ENCODE measurements at places on chromosomes 13 and 19.

- ATAC-seq = no peak
Measured at GRCh38 chr13:92175330-92175729, 776.9 kb downstream of the GPC5 start.

- no peak for ATAC-seq
Measured at GRCh38 chr13:48158915-48159314, 64.0 kb upstream of the MED4 start.

DNA sequence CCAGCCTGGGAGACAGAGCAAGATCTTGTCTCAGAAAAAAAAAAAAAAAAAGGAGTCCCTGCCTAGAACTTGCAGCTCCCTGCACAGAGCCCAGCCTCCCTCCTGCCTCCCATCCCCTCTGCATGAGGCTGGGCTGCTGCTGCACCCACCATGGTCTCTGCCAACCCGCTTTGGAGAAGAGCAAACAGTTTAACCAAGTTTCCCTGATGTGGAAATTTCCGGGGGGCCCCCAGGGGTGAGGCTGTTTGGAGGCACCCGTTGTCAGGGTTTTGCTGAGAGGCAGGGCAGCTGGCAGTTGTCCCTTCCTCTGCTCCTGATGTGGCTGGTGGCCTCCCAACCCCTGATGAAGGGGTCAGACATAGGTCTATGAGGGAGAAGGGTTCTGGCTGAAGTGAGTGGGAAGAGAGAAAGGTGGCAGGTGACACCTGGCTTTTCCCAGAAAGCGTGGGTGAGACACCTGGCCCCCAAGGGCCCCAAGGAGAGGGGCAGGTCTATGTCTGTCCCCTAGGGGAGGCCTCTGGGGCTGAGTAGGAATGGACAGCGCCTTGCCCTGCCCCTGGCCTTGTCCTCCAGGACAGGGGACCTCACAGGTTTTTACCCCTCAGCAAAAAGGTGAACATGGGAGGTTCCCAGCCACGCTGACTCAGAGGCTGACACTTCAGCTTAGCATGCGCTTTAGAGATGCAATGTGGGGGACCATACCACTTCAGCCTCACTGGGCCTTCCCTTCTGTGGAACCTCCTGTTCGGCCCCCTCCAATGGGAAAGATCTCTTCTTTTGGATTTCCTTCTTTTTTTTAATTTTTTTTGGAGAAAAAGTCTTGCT, 5.5 kb downstream of the LRP3 start:
- ATAC-seq = no peak

GRCh38 chr19:17090583-17090982, 15.0 kb downstream of the MYO9B start:
- ATAC-seq = peak; percentile 87

DNA sequence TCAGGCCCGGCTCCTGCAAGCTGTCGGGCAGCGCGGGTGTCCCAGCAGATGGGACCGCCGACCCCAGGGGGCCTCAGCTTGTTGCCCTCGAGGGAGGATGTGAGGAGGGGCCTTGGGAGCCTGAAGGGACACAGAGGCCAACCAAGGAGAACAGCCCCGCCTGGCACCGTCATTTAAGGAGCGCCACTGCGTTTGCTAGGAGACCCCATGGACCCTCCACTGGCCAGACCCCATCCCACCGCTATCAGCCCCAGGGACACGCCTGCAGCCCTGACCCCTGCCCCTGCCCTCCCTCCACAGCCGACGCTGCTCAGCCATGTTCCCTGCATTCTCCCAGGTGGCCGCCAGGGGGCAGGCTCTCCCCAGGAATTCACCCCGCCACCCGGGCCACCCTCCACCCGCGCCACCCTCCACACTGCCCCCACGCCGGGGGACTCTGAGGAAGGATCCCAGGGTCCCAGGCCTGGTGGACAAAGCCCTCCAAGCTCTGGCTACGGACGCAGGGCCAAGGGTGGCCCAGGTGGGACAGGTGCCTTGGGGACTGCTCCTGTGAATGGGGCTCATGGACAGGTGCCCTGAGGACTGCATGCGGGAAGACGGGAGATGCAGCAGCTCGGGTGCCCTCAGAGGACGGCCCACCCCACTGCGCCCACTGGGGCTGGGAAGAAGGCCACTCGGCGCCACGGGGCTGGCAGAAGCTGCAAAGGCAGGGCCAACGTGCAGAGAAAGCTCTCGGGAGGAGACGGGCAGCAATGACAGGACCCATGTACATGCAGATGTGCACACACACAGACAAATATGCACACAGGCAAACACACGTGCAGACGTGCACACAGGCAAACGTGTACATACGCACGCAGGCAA, 34.4 kb downstream of the PIP5K1C start:
- ATAC-seq = peak; percentile 80

- no peak for ATAC-seq
Measured at GRCh38 chr13:42409551-42409950, 137.6 kb downstream of the AKAP11 start.

DNA sequence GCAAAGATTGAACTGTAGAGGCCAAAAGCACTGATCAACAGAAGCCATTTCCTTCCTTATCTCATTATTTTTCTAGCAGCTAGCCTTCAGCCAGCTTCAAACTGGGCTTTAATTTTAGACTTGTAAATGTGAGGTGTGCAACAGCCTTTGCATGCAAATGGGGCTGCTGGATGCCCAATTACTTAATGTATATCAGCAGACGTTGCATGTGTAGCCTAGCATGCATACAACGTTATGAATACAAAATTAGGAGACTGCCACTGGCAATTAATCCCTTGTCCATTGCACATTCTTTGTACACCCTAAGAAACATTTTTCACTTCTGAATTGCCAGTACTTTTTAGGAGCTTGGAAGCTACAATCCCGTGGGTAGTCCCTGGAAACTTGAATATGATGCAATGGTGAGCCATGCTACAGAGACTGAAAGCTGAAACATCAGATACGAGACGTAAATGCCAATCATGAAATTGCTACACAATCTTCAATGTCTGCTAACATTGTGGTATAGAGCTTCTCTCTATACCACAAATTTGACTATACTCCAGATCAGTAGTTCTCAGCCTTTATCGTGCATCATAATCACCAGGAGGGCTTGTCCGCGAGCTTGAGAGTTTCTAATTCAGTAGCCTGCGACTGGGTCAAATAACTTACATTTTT, 20.2 kb downstream of the EPSTI1 start:
- peak; percentile 64 for ATAC-seq

GRCh38 chr13:113417836-113418721, 35.2 kb downstream of the ADPRHL1 start:
- no peak for ATAC-seq

DNA sequence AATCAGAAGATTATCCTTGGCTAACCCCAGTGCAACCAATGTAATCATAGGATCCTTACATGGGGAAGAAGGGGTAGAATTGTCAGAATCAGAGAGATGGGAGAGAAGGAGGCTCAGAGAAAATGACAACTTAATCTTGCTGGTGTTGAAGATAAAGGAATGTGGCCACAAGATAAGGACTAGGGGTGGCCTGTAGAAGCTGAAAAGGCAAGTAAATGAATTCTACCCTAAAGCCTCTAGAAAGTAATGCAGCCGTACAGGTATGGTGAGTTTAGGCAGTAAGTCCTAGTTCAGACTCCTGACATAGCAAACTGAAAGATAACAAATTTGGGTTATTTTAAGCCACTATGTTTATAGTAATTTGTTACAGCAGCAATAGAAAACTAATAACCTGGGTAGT, 718.5 kb downstream of the SLITRK6 start:
- ATAC-seq = no peak

- ATAC-seq = no peak
Measured at GRCh38 chr13:90091611-90092010, 1255.9 kb upstream of the MIR17HG start.

- no peak for ATAC-seq
Measured at GRCh38 chr13:109817591-109818535, 31.5 kb upstream of the IRS2 start.

DNA sequence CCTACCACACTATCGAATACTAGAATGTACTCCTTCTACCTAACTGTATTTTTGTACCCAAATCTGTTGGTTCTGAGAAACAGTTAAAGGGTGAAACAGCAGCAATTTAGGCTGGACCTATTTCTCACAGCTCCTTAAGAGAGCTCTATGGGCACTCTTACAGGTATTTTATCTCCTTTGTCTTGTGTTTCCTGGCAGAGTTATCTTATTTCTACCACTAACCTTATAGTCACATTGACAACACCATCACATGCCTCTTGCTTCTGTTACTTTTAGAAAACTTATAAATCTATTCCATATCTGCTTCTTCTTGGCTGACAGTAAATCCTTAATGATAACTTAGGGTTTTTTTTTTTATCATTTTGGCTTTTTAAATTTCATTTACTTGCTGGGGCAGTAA, 130.7 kb downstream of the MYO16 start:
- ATAC-seq = no peak

GRCh38 chr19:45117167-45117594, 24.2 kb downstream of the PPP1R37 start:
- peak; percentile 77 for ATAC-seq

DNA sequence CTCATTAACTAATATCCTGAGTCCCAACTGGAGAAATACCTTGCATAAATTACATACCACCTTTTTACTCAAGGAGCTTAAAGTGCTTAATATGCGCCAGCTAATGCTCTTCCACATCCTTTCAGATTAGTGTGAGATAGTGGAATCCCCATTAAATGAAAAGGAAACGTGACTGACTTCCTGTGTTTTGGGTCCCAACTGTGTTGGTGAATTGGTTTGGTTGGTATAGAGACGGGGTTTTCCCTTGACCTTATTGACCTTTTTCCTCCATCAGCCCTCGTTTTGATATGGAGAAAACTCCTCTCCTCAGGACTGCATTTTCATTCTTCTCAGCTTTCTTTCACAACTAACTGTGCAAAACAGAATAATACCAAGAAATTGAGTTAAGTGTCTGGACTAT, 163.5 kb downstream of the PAN3 start:
- no peak for ATAC-seq

DNA sequence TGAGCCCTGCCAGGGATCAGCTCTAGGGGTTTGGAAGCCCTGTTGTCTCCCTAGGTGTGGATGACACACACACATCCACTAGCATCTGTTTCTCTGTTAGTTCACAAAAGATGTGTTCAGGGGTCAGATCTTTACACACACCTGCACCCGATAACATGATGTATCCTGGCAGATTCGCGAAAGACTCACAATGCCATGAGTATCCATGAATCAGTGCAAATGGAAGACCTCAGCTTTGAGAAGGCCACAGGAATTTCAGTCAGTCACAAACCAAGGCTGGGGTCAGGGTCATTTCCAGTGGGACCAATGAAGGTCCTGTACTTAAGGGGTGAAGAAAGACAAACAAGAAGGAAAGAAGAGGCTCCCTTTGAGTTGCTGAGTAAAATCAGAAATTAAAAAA, 898.2 kb downstream of the UQCRFS1 start:
- ATAC-seq = no peak

GRCh38 chr19:47130589-47131227, at the start of gene SAE1:
Gene SAE1 (plus strand): TSS chr19:47130835. CDS start chr19:47130931, 96 bp downstream.
- ATAC-seq = peak; percentile 95

- ATAC-seq = no peak
Measured at GRCh38 chr19:54696117-54696548, 28.1 kb upstream of the KIR3DL3 start.

- ATAC-seq = no peak
Measured at GRCh38 chr19:29687244-29687896, 22.1 kb downstream of the PLEKHF1 start.

DNA sequence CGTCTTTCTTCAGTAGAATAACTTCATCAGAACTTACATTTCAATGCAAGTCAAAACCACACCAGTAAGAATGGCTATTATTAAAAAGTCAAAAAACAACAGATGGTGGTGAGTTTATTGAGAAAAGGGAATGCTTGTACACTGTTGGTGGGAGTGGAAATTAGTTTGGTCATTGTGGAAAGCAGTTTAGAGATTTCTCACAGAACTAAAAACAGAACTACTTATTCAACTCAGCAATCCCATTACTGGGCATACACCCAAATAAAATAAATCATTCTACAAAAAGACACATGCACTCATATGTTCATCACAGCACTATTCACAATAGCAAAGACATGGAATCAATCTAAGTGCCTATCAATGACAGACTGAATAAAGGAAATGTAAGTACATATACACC, 231.2 kb downstream of the NHLRC3 start:
- ATAC-seq = no peak

DNA sequence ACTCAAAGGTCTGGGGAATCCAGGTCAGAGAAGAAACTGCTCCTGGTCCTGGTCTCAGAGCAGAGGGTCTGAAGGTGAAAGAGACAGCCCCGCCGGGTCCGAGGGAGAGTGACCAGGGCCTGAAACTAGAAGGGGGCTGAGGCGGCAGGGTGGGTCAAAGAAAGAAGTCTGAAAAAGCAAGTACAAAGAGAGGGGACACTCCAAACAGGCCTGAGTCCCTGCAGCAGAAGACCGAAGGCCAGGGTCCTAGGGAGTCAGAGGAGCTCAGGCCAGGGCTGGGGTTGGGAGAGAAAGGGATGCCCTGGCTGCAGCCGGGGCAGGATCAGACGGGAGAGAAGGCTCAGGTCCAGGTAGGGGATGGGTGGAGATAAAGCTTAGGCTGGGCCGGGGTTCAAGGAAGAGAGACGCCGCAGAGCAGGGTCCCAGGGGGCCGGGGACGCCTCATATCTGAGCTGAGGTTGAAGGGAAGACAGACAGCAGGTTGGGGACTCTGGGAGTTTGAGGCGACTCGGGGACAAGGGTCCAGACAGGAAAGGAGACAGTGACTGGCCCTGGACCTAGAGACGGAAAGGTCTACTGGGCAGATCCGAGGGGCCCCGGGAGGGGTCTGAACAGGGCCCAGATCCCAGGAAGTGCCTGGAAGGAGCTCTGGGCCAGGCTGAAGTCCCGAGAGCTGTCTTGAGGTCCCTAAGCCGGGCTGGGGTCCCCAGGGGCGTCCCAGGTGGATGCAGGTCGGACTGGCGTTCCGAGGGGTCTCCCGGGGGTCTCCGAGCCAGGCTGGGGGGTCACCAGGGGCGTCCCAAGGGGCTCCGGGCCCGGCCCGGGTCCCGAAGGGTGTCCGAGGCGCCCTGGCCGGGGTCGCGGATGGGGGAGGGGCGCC, 795 bp downstream of the MLLT1 start:
- ATAC-seq = peak; percentile 18

GRCh38 chr13:52651897-52652195, 790 bp upstream of the SUGT1 start:
- ATAC-seq = no peak

DNA sequence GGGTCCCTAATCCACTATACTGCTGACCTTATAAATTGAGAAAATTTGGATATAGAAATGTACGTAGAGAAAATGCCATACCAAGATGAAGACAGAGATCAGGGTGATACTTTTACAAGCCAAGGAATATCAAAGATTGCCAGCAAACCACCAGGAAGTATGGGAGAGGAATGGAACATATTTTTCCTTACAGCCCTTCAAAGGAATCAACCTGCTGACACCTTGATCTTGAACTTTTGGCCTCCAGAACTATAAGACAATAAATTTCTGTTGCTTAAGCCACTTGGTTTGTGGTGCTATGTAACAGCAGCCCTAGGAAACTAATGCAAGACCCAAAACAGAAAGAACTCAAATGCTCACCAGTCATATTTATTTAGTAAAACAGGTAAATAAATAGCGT, 10.3 kb upstream of the NDFIP2 start:
- no peak for ATAC-seq

- peak; percentile 2 for ATAC-seq
Measured at GRCh38 chr19:7925171-7925851, 624 bp downstream of the CTXN1 start.
